Activated gamma-delta T cell treated with Interleukin-2 at 50 U/mL for 16 hours (primary cell): ENCODE measurements at places on chromosomes 3 and 15.

GRCh38 chr15:62392376-62392775 is 227.3 kb upstream of the C2CD4B start:
- no peak for DNase-seq

DNA sequence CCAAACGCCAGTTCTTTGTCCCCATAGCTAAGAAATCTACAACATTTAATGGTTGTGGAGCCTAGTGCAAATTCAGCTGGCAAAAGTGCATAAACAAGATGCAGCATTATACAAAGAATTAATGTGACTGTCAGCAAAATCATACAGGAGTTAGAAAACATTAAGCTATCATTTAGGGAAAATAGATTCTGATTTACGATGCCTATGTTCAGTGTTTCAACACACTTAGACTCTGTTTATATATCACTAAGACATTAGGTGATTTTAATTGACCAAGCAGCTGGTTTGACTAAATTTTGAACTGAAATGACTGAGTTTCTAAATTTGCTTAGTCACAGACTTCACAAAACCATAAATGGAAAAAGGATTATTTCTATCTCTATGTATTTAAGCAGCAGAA is 1076.8 kb downstream of the TBL1XR1 start:
- DNase-seq = no peak

DNA sequence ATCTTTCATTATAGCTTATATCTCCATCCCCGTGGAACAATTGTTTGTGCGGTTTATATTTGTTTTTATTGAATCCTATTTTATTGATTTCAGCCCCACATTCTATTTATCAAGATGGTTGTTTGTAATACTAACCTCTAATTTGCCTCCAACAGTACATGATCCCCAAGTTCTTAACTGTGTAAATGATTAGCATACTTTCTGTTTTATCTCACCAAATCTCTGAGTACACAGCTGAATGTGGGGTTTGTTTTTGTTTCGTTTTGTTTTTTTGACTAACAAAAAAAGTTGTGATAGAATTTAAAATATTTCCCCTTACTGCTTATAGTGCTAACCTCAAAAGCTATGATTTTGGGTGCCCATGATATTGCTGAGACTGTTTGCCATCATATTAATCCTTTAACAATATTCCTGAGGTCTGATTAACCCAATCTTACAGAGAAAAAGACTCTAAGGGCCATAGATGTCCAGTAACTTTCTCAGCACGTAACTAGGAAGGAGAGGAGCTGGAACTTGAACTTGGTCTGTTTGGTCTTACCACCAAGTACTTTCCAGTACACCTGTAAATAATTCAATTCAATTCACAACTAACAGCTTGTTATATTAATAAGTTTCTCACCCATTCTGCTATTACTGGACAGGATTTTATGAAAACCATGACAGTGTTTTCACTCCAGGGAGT is 789.8 kb downstream of the TUSC7 start:
- no peak for DNase-seq

DNA sequence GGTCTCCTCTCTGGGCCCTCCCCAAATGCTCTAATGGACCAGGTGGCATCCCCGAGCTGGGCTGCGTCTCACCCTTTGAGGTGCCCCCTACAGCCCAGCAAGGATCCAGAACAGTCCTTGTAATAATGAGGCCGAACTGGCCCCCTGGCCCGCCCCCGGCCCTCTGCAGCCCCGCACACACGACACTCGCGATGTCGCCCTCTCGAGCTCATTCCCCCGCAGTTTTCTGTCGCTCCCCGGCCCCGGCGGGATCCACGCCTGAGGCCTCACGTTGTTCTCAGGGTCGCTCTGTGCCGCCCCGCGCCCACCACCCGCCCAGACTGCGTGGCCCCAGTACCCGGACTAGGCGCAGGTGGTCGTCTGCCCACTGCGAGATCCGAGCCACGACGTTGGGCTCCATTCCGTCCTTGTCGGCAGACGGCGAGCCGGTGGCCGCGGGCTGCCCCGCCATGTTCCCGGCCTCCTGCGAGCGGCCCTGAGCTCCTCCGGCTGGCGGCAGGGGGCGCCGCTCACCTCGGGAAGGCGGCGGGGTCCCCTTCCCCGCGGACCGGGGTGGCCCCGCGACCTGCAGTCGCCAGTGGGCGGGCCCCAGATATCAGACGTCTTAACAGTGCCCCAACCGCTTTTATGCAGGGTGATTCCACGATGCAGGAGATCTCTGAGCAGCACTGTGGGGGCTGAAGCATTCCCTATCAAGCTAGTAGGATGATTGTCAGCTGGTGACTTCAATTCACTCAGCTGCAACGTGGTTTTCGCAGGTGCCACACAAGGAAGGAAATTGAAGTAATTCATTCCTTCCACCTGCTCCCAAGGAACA is at the start of gene C3orf33:
Gene C3orf33 (minus strand): TSS at position 477 of the 817 bp plus-strand sequence. CDS start 26 bp downstream, at position 451.
- DNase-seq = peak; percentile 73

- no peak for DNase-seq
Observed at GRCh38 chr15:78691167-78691850, 50.3 kb upstream of the CHRNB4 start.

- no peak for DNase-seq
Observed at GRCh38 chr15:29568840-29569532, 253.3 kb downstream of the TJP1 start.

DNA sequence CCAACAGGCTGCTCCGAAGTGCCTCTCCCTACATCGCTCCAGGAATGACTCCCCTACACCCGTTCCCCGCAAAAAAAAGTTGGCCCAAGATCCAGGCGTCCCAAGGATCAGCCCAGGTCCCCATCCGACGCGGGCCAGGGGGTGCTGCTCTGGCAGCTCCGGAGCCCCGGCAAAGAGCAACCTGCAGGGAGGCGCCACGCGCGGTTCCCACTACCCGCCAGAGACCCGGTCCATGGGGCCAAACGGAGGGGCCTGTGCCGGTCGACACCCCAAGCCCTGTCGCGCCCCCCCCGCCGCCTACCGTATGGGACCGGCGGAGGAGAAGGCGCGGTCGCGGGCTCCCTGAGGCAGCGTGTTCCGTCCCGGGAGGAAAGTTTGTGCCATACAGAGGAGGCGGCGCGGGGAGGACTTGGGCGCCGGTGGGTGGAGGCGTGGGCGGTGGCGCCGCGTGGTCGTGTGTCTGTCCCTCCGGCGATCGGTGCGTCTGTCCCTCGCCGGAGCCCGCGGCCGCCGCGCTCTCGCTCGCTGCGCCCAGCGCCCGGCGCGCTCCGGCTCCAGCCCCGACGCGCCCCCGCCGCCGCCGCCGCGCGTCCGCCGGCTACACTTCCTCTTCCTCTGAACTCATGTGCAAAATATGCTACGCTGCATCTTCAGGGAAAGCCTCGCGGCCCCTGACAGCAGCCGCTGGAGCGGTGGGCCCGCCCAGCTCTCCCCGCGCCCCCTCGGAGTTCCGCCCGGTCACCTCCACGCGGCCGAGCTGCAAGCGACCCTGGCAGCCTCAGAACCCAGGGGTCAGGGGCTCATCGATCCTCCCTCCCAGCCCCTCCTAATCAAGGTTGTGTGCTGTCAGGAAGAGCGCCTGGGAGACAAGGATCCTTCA is at the start of gene RFTN1:
Gene RFTN1 (minus strand): TSS at position 559 of the 880 bp plus-strand sequence. CDS start 19,830 bp downstream, outside the sequence.
- DNase-seq = peak; percentile 40

- no peak for DNase-seq
Observed at GRCh38 chr3:157443905-157444796, 7.5 kb downstream of the PTX3 start.

DNA sequence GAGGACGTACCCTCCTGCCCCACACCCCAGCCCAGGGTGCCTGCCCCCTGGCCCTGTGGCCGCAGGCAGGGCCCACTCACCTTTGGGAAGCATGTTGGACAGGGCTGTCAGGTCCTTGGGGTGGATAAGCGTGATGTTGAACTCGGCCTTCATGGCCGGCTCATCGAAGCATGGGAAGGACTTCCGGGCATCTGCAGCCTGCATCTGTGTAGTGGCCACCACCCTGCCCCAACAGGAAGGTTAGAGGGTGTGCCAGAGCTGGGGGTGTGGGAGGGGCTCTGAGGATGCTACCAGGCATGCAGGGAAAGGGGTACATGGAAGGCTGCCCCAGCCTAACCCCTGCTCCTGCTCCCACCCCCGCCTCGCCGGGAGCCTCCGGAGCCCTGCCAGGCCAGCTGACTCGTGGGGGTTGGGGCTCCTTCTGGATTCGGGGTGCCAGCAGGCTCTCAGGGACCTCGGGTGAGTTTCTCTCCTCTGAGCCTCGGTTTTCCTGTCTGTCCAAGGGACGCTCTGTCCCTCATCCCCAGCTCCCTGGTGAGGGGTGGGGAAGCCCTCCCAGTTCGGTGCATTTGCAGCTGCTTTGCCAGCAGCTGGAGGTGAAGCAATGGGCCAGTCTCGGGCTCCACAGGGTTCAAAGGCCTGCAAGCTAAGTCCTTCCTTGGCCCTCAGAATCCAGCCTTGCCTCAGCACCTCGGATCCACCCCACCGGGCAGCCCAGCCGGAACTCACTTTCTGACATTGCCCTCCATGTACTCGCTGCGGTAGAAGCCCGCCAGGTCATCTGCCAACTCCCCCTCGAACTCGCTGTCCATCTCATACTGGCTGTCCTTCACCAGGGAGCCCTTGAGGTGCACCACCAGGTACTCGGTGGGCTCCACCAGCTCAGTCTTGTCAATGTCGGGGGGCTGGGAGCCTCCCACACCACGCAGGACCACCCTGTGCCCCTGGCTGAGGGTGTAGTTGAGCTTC is 9.1 kb downstream of the ANPEP start:
- DNase-seq = no peak
